Pancreas (tissue), 10 donors: ENCODE measurements at places on chromosomes 12 and 14. TPM values are rescaled to one million over a fixed set of nuclear protein-coding genes. Genes with fewer than 3 reads are reported as not detected.

- no peaks in the 10 kb centered on the region for H3K36me3 ChIP-seq
- H3K4me3 ChIP-seq: no peak overlapping the region
- no peaks in the 10 kb centered on the region for H3K4me1 ChIP-seq
- no peaks in the 10 kb centered on the region for H3K27me3 ChIP-seq
- DNase-seq: no peak
- H3K27ac ChIP-seq: no peak overlapping the region
Observed at GRCh38 chr12:40325349-40325960, 100.7 kb downstream of the LRRK2 start.

- peaks cover 4% of the 10 kb centered on the region for H3K4me1 ChIP-seq
- H3K27me3 ChIP-seq: no peaks in the 10 kb centered on the region
- no peak overlapping the region for H3K4me3 ChIP-seq
- H3K36me3 ChIP-seq: peaks cover 5% of the 10 kb centered on the region
Observed at GRCh38 chr12:121278169-121279070, 18.1 kb downstream of the CAMKK2 start.

INSM2 gene
- polyA plus RNA-seq: not detected

GSC gene
- 0.38 TPM for polyA plus RNA-seq

DPY19L2 gene
- polyA plus RNA-seq: 13.8 TPM
